A549 treated with DMSO at 1 μM for 4 hours (cell line): ENCODE measurements at places on chromosomes 5 and 9. TPM values are rescaled to one million over a fixed set of nuclear protein-coding genes. Genes with fewer than 3 reads are reported as not detected.

Gene FSTL4
- 2.0 to 5.1 TPM (median 3.9 TPM) in 5 replicates for total RNA-seq

Gene SUSD3
- total RNA-seq = 0.26 to 0.79 TPM (median 0.58 TPM) in 5 replicates

Gene GIN1
- 4.2 to 5.5 TPM (median 4.6 TPM) in 5 replicates for total RNA-seq

Gene MLANA
- not detected in 5 replicates for total RNA-seq

Gene ADAMTSL1
- 0.06 to 0.09 TPM in 2 of 5 replicates, not detected in the others for total RNA-seq

Gene CCL28
- 0.06 to 0.31 TPM (median 0.13 TPM) in 5 replicates for total RNA-seq

Gene OSMR
- total RNA-seq = 62.9 to 85.6 TPM (median 80.4 TPM) in 5 replicates

Gene OR1Q1
- total RNA-seq = not detected in 5 replicates

Gene NUTM2F
- total RNA-seq = not detected in 5 replicates

Gene GDNF
- not detected in 5 replicates for total RNA-seq

Gene SPAG8
- total RNA-seq = 0.24 to 0.70 TPM (median 0.46 TPM) in 4 of 5 replicates, not detected in the other

Gene SOHLH1
- not detected in 5 replicates for total RNA-seq

Gene CATSPER3
- total RNA-seq = 0.17 to 0.63 TPM (median 0.47 TPM) in 5 replicates

Gene PTPDC1
- 3.8 to 4.4 TPM (median 4.3 TPM) in 5 replicates for total RNA-seq

Gene DDX4
- total RNA-seq = not detected in 5 replicates

Gene PCSK1
- total RNA-seq = 0.36 to 0.57 TPM (median 0.50 TPM) in 5 replicates

Gene CNTNAP3B
- total RNA-seq = 14.0 to 19.7 TPM (median 17.4 TPM) in 5 replicates

Gene POU5F2
- total RNA-seq = 0.01 TPM in 3 of 5 replicates, not detected in the others

Gene INSL6
- not detected in 5 replicates for total RNA-seq

Gene WDR41
- total RNA-seq = 37.7 to 55.2 TPM (median 45.1 TPM) in 5 replicates

Gene NTRK2
- 0.01 to 0.03 TPM (median 0.03 TPM) in 5 replicates for total RNA-seq

Gene PCDHGB6
- 0.09 to 0.23 TPM (median 0.13 TPM) in 5 replicates for total RNA-seq

Gene CSNK1A1
- 116 to 142 TPM (median 122 TPM) in 5 replicates for total RNA-seq

Gene PCDHB10
- total RNA-seq = 0.04 to 0.06 TPM (median 0.05 TPM) in 3 of 5 replicates, not detected in the others

Gene FAM151B
- total RNA-seq = 1.3 to 2.2 TPM (median 1.9 TPM) in 5 replicates

Gene TAF1L
- 0.02 TPM in 1 of 5 replicates, not detected in the others for total RNA-seq

Gene GPRIN1
- 7.3 to 10.3 TPM (median 9.4 TPM) in 5 replicates for total RNA-seq

Gene ZNF879
- total RNA-seq = 0.39 to 0.85 TPM (median 0.62 TPM) in 5 replicates

Gene ACOT12
- 0.06 TPM in 1 of 5 replicates, not detected in the others for total RNA-seq

Gene SCGB3A2
- total RNA-seq = not detected in 5 replicates

Gene GABBR2
- 0.10 to 0.22 TPM (median 0.15 TPM) in 5 replicates for total RNA-seq

Gene PDGFRB
- 0.08 to 0.36 TPM (median 0.09 TPM) in 5 replicates for total RNA-seq

Gene ANKRD55
- total RNA-seq = 0.05 TPM in 1 of 5 replicates, not detected in the others

Gene ANKS6
- 13.1 to 26.2 TPM (median 23.7 TPM) in 5 replicates for total RNA-seq

Gene FOXD4L3
- total RNA-seq = 0.08 to 0.18 TPM (median 0.08 TPM) in 3 of 5 replicates, not detected in the others

Gene VAV2
- 37.8 to 48.7 TPM (median 43.1 TPM) in 5 replicates for total RNA-seq

Gene MCCC2
- 41.7 to 46.6 TPM (median 44.7 TPM) in 5 replicates for total RNA-seq

Gene TLR4
- 0.08 to 0.13 TPM (median 0.09 TPM) in 5 replicates for total RNA-seq

Gene FOXD1
- 16.1 to 22.6 TPM (median 18.1 TPM) in 5 replicates for total RNA-seq

Gene PCDHGB1
- 1.6 to 2.1 TPM (median 1.8 TPM) in 5 replicates for total RNA-seq

Gene SSNA1
- 108 to 146 TPM (median 135 TPM) in 5 replicates for total RNA-seq

Gene SLC45A2
- not detected in 5 replicates for total RNA-seq

Gene AFAP1L1
- 4.7 to 6.7 TPM (median 5.7 TPM) in 5 replicates for total RNA-seq

Gene CAMK2A
- total RNA-seq = 0.96 to 1.4 TPM (median 1.0 TPM) in 5 replicates

Gene CDKN2B-AS1
- not detected in 5 replicates for total RNA-seq

Gene IFNB1
- not detected in 5 replicates for total RNA-seq

Gene NEUROG1
- total RNA-seq = not detected in 5 replicates

Gene PCDHAC2
- 2.6 to 3.2 TPM (median 2.6 TPM) in 5 replicates for total RNA-seq

Gene SH3GL2
- 0.05 to 0.17 TPM (median 0.07 TPM) in 5 replicates for total RNA-seq

Gene ADAMTS2
- 0.07 to 0.18 TPM (median 0.11 TPM) in 5 replicates for total RNA-seq

Gene FOXI1
- total RNA-seq = not detected in 5 replicates

Gene C7
- not detected in 5 replicates for total RNA-seq

Gene KIAA1191
- total RNA-seq = 64.4 to 86.2 TPM (median 79.2 TPM) in 5 replicates

Gene TMEM252
- not detected in 5 replicates for total RNA-seq

Gene BARHL1
- 0.06 TPM in 1 of 5 replicates, not detected in the others for total RNA-seq

Gene TBC1D9B
- 54.5 to 68.3 TPM (median 66.8 TPM) in 5 replicates for total RNA-seq

Gene OR1J2
- 0.10 TPM in 1 of 5 replicates, not detected in the others for total RNA-seq
